Cardiac muscle cell (in vitro differentiated cells and primary cell): ENCODE measurements at places on chromosomes 3 and 15.

GRCh38 chr15:98785807-98786621, 137.7 kb downstream of the IGF1R start:
- H3K4me1 ChIP-seq = peaks cover 32% of the 10 kb centered on the region
- H3K27ac ChIP-seq = peak overlapping the region; percentile 67
- DNase-seq = peak; percentile 74
- no peak overlapping the region for H3K4me3 ChIP-seq

DNA sequence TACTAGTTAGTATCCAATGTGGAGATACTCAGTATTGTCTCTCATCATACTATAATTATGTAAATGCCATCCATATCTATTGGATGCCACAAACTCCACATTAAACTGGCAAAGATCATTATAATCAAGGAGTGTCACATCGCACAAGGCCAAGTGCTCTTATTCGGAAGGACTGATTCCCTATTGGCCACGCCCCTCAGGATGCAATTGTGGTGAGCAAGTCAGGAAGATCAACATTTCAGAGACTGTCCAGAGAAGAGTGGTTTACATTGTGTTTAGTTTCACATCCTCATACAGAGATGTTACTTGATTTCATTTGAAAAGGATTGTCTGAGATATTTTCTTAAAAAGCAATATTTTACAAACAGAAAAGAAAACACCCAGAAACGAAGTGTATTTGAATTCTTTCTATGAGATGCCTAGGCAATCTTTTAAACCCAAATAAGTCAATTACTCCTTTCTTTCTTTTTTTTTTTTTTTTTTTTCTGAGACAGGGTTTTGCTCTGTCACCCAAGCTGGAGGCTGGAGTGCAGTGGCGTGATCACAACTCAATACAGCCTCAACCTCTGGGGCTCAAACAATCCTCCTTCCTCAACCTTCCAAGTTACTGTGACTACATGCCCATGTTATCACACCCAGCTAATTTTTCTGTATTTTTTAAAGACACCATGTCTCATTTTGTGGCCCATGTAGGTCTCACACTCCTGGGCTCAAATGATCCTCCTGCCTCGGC, 369.1 kb downstream of the RBMS3 start:
- peak; percentile 38 for DNase-seq
- no peak overlapping the region for H3K4me3 ChIP-seq
- no peaks in the 10 kb centered on the region for H3K4me1 ChIP-seq
- no peak overlapping the region for H3K27ac ChIP-seq

- H3K4me1 ChIP-seq = peaks cover 10% of the 10 kb centered on the region
- H3K27me3 ChIP-seq = no peaks in the 10 kb centered on the region
- H3K36me3 ChIP-seq = no peaks in the 10 kb centered on the region
- H3K27ac ChIP-seq = peak overlapping the region; percentile 33
Observed at GRCh38 chr3:72938471-72939265, 50.8 kb downstream of the GXYLT2 start.

GRCh38 chr15:90038632-90039095, 37.5 kb downstream of the ZNF710 start:
- H3K27me3 ChIP-seq = no peaks in the 10 kb centered on the region
- peaks cover 34% of the 10 kb centered on the region for H3K4me1 ChIP-seq
- H3K36me3 ChIP-seq = no peaks in the 10 kb centered on the region
- H3K27ac ChIP-seq = no peak overlapping the region

DNA sequence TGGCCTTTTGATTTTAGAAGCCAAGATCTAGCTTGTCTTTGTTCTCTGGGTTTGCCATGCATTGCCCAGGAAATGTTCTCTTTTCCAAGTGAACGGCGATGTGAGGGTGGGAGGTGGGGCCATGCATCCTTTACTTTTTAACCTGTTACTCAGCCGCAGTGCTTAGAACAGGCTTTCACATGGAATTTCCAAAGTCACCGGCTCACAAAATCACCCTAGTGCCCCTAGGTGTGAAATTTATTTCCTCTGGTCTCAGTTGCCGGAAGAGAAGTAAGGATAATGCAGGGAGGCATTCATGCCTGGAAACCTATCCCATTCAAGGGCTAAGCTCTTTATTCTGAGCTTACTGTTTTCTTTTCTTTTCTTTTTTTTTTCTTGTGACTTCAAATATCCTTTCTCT, 93.2 kb downstream of the CACNA2D3 start:
- no peaks in the 10 kb centered on the region for H3K27me3 ChIP-seq
- no peaks in the 10 kb centered on the region for H3K4me1 ChIP-seq
- H3K4me3 ChIP-seq = no peak overlapping the region
- no peak for DNase-seq

GRCh38 chr3:14234251-14235002, 55.8 kb downstream of the LSM3 start:
- H3K27ac ChIP-seq = no peak overlapping the region
- DNase-seq = no peak
- H3K27me3 ChIP-seq = peaks cover 11% of the 10 kb centered on the region
- H3K4me3 ChIP-seq = no peak overlapping the region

DNA sequence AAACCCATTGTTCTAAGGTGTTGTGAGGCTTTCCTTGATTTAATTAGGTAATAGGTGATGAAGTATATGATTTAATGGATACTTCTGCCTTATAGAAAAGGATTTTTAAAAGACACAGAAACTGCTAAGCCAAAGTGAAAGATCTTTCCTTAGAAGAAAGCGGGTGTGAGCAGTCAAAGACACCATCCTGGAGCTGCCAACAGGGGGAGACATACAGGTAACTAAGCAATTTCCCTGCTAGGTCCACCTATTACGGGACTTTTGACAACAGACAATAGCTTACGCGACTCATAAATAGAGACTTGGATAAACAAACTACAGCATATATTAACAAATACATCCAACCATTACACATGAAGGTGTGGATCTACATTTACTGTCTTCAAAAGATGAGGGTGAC, 669.5 kb downstream of the SQOR start:
- H3K36me3 ChIP-seq = no peaks in the 10 kb centered on the region
- H3K4me1 ChIP-seq = no peaks in the 10 kb centered on the region
- H3K4me3 ChIP-seq = no peak overlapping the region
- H3K27ac ChIP-seq = no peak overlapping the region

- no peak overlapping the region for H3K27ac ChIP-seq
- no peaks in the 10 kb centered on the region for H3K27me3 ChIP-seq
- H3K4me1 ChIP-seq = no peaks in the 10 kb centered on the region
- DNase-seq = no peak
Observed at GRCh38 chr3:153901991-153902390, 219.2 kb upstream of the ARHGEF26 start.
